ENCODE measurements at places on chromosomes 11 and 22. TPM values are rescaled to one million over a fixed set of nuclear protein-coding genes. Genes with fewer than 3 reads are reported as not detected.

RHOD gene
- 0.54 TPM for total RNA-seq

- H3K4me3 ChIP-seq, result no peak overlapping the region
- no peak overlapping the region for H3K27ac ChIP-seq
- peaks cover 9% of the 10 kb centered on the region for H3K4me1 ChIP-seq
These were observed 62.5 kb upstream of the PPARA start for GRCh38 chr22:46087816-46088277.

- H3K4me3 ChIP-seq, result no peak overlapping the region
- no peak for DNase-seq
- H3K36me3 ChIP-seq, result no peaks in the 10 kb centered on the region
- H3K4me1 ChIP-seq, result no peaks in the 10 kb centered on the region
- peaks cover 28% of the 10 kb centered on the region for H3K27me3 ChIP-seq
These were observed 106.8 kb upstream of the ALX4 start for GRCh38 chr11:44416776-44417175.

DNA sequence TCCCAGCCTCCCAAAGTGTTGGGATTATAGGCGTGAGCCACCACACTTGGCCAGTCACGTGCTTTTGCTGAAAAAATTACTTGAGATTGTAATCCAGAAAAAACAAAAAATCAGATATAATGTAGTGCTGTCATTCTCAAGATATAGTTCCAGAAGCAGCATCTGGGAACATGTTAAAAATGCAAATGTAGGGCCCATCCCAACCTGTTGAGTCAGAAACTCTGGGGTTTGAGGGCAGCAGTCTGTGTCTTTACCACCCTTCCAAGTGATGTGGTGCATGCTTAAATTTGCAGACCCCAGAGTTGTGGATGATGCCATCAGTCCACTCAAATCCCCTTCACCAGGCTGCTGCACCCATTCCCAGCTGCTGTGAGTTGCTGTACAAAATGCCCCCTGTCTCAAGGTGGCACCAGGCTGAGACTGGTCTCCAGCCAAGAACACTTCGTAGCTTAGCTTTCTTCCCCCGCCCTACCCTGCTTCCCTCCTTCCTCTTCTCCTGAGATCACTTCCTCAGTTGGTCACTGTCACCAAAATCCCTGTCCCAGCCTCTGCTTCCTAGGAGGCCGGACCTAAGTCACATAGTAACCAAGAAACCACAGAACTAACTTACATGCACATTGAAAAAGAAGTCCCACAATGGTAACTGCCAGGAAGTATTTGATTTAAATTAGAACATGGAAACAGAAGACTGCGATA, 18.2 kb upstream of the ARRB1 start:
- H3K27me3 ChIP-seq, result peaks cover 3% of the 10 kb centered on the region
- H3K36me3 ChIP-seq, result peaks cover 9% of the 10 kb centered on the region
- no peak for DNase-seq
- peaks cover 27% of the 10 kb centered on the region for H3K4me1 ChIP-seq
- peak overlapping the region; percentile 79 for H3K4me3 ChIP-seq
- peak overlapping the region; percentile 97 for H3K27ac ChIP-seq

DNA sequence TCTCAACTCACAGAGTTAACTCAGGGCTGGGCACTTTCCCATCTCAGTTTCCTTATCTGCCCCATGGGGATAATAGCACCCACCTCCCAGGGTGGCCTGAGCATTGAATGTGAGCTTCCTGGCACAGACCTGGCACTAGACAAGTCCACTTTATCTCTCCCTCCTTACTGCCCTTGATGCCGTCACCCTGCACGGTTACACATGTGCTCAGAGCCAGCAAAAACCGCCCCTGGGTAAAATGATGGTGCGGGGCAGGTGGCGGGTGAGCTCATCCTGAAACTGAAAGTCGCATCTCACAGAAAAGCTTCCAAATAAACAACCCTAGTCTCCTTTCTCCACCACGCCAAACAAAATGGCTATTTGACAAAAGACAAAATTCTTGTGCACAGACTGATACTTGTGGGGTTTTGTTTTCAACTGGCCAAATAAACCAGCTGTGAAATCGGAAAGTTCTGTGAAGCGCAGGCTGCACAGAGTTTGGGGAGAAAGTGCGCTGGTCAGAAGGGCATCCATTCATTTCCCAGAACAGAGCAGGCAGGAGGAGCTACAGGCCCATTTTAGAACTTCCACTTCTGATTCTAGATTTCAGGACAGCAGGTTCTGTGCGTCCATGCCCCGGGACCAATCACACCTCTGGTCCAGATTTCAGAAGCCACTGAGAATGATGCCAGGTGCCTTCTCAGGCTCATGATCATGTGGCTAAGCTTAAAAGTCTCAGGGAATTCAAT, 138.1 kb downstream of the SHANK2 start:
- H3K27ac ChIP-seq, result no peak overlapping the region
- DNase-seq, result no peak
- H3K4me1 ChIP-seq, result no peaks in the 10 kb centered on the region
- no peaks in the 10 kb centered on the region for H3K36me3 ChIP-seq
